ENCODE measurements at places on chromosomes 1 and 21. TPM values are rescaled to one million over a fixed set of nuclear protein-coding genes. Genes with fewer than 3 reads are reported as not detected.

DNA sequence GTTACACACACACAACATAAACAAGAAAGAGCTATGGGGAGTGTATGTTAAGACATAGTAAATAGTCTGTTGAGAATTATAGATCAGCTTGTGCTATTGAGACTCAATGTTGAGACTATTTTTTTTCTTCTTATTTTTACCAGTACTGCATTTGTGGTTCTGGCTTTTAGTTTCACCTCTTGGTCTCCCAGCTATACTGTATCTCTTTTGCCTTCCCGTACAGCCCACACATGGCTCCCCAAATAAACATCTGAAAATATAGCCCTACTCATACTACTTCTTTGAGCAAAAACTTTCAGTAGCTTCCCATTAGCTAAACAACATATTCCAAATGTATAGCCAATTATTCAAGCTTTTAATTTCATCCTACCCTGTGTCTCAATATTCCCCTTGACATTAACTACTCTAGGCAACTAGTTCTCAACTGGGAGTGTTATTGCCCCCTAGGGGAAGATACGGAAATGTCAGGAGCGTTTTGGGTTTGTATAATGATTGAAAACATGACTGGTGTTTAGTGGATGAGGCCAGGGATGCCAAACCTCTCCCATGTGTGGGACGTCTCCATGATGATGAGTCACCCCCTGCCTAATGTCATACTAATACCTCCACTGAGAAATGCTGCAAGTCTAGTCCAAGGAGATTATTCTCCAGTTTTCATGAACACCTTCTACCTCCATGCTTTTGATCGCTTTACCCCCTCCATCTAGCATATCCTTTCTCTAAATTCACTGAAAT is 6.8 kb downstream of the RPE65 start:
- DNase-seq: no peak
- no peak overlapping the region for H3K27ac ChIP-seq
- no peaks in the 10 kb centered on the region for H3K36me3 ChIP-seq

DNA sequence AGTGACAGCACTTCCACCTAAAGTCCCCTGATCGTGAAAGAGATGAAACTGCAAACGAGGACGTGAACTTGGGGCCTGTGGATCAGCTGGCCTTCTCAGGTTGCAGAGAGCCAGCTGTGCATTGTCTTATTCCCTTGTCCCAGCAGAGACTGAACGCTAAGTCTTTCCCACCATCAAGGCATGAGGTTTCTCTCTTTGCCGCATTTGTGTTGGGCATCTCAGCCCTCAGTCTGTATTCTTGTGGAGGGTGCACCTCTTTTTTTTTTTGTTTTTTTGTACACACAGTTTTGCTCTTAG is 71.4 kb downstream of the KIF26B start:
- no peak for DNase-seq
- H3K36me3 ChIP-seq: no peaks in the 10 kb centered on the region
- H3K4me3 ChIP-seq: no peak overlapping the region
- no peaks in the 10 kb centered on the region for H3K4me1 ChIP-seq

DNA sequence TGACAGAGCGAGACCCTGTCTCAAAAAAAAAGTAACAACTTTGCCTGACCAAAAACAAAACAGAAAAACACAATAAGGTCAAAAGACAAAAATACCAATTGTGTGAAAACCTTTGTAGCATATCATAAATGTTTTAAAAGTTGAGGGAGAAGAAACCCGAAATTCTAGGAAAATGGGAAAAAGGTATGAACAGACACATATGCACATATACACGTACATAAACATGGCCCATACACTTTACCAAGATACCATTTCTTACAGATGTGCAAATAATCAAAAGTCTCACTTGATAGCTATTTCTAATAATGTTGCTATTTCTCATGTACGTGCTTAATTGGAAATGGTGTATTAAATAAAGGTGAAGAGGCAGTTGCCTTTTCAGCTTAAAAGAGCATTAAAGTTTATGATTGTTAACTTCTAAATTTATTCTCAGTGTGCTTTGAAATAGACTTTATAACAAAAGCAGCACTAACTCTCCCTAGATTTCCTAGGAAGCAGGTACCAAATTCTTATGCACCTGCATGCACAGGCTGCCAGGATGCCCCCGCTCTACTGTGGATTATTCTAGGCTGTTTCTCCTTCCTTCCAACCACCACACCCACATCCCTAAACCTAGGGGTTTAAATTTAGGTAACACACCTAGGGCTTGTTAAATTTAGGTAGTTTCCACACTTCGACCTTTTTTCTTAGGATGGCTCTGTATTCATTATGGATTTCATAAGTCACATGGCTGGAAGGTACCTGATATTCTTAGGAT is 33.8 kb downstream of the ADARB1 start:
- no peak for DNase-seq
- no peak overlapping the region for H3K27ac ChIP-seq
- no peaks in the 10 kb centered on the region for H3K36me3 ChIP-seq

GRCh38 chr1:8674481-8674880 is 143.0 kb downstream of the RERE start:
- H3K36me3 ChIP-seq: no peaks in the 10 kb centered on the region
- peaks cover 32% of the 10 kb centered on the region for H3K4me1 ChIP-seq
- no peak for DNase-seq
- no peak overlapping the region for H3K4me3 ChIP-seq
- no peaks in the 10 kb centered on the region for H3K27me3 ChIP-seq
- no peak overlapping the region for H3K27ac ChIP-seq

DSTYK gene
- polyA plus RNA-seq: 19.3 TPM

TMEM200B gene
- 0.67 TPM for polyA plus RNA-seq
